ENCODE measurements at places on chromosomes 7 and 10.
A peak's percentile ranks its signal among the peaks of the same experiment; 100 is the strongest.

GRCh38 chr10:31930023-31930751, 1.6 kb upstream of the ARHGAP12 start:
- no peak for DNase-seq

GRCh38 chr7:155665957-155666287, 21.5 kb downstream of the RBM33 start:
- DNase-seq, result no peak

GRCh38 chr10:43012578-43012977, 64.3 kb upstream of the RET start:
- DNase-seq, result peak; percentile 83

DNA sequence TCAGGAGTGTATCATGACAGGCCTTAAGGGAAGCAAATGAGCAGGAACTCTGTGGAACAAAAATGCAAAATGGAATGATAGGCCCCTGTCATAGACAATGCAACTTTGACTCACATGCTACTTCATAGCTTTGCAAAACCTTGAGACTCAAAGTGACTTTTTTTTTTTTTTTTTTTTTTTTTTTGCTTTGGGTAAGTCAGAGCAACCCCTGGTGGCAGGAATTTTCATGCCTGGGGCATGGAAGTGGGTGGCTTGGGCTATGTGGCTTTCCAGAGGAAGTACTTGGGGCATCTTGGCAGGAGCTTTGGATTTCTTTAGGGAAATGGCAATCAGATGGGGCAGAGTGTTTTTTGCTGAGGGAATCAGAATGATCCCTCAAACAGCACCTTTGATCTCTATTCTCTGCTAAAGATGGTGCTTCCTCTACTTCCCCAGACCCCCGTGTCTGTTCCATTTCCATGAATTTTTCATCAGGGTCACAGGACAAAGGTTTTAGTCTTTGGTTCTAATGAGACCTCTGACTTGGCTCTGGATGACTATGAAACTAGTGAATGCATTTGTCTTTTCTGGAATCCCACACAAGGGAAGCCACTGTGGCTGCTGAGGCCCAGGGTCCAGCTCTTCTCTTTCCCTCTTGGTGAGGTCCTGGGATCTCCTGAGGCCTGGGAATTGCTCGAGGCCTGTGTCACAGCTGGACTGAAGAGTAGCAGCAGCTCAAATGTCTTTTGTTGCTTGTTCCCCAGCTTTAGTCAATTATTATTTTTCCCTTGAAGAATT, 62.8 kb downstream of the TACC2 start:
- DNase-seq, result peak; percentile 50

DNA sequence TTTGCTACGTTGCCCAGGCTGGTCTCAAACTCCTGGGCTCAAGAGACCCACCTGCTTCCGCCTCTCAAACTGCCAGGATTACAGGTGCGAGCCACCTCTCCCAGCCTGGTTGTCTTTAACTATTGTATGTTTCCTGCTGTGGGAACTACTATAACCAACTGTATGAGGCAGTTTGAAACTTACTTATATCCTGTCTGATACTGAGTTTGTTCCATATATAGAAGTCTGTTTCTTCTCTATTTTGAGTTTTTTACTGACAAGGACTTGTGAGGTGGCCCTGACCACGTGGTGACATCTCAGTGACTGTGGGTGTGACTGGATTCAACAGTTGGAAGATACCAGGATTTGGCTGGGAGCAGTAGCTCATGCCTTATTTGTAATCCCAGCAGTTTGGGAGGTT, 14.2 kb downstream of the FBH1 start:
- DNase-seq, result no peak

DNA sequence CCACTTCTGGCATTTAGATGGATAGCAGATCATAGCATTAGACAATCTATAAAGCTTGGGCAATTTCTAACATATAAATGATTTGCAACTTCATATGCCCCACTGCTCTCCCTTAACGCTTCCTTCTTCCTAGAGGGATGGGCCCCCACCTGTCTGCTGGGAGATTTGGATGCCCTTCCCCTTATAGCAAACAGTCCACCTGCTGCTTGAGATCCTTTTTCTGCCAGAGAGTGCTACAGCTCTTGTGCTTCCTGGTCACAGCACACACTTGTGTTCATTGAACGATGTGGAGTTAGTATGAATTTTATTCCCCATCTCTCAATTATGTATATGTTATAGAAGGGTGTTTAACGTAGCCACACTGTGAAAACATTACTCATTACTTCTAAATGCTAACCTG, 10.4 kb upstream of the PCGF5 start:
- DNase-seq, result no peak

DNA sequence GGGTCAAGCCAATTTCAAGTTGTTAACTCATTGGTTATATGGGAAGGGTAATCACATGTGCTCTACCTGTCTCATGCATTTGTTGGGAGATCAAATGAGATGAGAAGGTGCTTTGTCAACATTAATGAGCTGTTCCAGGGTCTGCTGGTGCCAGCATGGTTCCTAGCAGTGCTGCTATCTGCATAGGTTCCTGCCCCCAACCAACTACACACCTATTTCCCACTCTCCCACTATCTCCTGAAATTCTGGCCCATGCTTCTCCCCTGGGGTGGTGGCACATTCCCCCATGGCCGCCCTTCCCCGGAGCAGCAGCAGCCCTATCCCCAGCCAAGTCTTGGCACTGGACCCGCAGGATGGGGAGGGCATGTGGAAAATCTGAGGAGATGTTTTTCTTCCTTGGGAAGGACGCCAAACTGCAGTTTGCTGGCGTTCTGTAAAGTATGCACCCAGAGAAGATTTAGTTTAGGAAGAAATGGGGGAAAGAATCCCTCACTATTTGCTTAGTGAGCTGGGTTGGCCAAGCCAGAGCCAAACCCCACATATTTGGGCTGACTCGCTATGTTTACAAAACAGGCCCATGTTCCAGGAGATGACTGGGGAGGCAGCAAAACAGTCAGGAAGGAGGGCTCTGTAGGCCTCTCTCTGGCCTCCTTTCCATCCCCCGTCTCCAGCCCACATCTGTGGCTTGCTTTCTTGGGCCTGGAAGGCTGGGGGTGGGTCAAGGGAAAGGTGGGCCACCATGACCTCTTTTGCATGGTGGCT, 42.5 kb downstream of the PPP1R3C start:
- no peak for DNase-seq

DNA sequence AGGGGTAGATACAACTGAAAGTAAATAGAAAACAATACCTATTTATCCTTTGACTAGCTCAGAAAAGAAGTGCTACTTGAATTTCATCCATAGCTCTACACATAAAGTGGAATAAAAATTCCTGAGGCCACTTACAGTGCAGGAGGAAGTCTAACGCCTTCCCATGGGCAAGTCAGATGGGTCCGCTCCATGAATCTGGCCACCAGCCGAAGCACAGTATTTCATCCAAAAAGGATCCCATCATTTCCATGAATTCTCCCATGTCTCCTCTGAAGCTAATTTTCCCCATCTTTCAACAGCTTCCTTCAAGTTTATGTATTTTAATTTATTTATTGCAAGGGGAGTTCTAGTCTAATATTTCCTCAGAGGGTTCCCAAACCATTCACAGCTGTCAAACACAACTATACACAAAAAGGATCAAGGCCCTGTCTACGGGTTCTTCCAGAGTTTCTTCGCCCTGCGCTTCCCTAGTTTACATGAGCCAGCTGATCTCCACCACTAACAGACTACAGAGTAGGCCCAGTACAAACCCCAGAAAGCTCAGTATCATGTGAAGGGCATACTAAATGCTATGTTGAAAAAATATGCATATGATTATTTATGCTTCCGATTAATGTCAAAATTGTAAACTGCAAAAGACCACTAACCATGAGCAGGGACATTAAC, 184.7 kb downstream of the DOCK4 start:
- DNase-seq, result no peak

DNA sequence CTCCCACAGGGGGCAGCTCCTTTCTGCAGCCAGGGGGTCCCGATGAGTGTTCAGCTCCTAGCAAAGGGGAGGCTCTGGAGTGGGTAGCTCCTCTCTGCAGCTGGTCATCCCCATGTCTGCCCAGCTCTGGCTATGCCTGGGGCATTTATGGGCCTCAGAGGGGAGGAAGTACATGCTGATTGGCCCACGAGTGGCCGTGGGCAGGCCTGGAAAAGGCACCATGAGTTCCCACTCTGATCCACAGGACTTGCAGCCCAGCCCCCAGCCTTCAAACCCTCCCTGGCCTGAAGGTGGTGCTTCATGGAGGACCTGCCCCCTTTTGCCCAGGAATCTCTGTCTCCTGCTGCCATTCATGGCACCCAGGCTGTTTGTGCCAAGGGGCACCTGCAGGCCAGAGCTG, 268.8 kb downstream of the DNAJB6 start:
- no peak for DNase-seq

DNA sequence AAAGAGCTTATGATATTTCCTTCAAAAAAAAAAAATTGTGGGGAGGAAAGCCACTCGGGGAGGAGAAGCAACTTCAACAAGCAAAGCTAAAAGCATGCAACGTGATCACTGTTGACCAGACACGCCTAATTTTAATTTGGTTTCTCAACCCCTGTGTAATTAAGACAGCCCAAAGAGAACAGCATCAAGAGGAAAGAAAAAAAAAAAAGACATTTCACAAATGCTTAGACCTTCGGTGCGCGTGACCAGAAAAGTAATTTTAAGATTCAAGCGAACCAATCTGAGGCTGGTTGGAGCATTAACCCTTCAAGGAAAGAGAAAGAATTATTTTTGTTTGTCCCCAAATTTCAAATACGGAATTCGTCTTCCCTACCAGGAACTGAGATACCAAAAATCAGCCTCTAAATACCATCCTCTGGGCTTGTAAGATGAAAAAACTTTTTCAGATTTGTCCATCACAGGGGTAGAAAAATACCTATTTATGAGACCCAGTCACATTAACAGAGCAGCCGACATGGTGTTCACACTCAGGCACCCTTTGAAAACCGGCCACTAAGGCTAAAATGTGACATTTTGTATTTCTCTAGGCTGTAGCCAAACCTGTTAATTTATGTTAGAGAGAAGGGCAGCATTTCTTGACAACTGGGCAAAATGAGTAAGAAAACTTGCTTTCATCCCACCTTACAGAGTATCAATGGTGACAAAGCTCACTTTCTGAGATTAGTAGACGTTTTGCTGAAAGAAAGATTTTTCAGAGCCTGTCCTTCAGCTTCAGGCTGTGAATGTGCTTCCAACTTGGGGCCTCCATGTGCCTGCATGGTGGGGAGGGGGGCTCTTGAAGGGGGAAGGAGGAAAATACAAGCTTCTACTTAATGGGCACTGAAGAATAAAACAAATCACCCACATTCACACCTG, 179.9 kb upstream of the KLF14 start:
- no peak for DNase-seq

GRCh38 chr7:76262683-76263402, 39.6 kb upstream of the HSPB1 start:
- DNase-seq, result peak; percentile 78

GRCh38 chr7:150722431-150722931, 6.1 kb downstream of the GIMAP1 start:
- no peak for DNase-seq

GRCh38 chr7:43956027-43956426, 29.8 kb downstream of the UBE2D4 start:
- no peak for DNase-seq

DNA sequence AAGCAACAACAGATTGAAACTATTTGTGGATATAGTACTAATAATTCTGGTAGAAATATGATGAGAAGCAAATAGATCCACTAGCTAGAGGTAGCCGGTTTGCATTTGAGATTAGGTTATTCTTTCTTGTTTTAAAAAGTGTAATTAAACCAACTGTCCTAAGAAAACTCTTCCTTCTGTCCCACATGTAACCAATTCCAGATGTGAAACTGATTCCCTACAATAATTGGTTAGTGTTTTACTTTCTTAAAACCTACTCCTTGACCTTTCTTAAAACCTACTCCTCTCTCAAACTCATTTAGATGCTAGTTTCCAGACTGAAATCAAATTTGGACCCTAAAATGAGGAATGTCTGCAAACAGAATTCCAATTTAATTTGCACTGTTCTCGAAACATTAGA, 521.5 kb downstream of the SUGCT start:
- no peak for DNase-seq

DNA sequence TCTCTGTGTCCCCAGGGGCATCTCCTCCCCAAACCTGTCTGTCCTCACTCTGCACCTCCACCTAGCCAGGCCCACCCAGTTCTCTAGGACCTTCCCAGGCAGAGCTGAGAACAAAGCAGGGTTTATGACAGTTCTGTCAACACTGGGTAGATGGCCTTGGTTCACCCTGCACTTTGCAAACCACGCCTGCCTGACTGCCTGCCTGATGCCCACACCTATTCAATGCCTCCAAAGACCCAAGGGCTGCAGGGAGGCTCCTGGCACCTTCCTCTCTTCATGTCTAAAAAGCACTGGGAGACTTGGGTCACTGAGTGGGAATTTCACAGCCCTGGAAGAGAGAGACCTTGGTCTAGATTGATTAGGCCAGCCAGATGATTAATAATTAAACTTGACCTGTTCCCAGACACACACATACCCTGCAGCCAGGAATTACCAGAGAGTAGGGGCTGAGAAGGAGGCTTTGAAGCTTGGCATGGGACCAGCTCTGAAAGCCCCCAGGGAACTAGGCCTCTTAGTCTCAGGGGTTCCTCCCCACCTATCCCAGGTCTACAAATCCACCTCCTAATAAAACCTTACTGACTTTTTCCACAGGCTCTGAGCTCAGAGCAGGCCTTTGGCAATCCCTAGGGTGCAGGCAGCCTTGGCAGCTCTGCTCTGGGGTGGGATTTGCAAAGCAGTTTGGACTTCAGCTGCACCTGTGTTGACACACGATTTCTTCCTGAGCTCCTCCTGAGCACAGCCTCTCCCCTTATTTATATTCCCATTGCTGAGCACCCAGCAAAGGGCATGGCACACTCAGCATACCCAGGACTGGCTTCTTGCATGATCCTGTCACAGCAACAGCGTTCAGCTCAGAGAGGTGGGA, 25.7 kb upstream of the PDCD4 start:
- no peak for DNase-seq

- DNase-seq, result no peak
Measured at GRCh38 chr7:103573479-103574058, 127.6 kb upstream of the SLC26A5 start.

DNA sequence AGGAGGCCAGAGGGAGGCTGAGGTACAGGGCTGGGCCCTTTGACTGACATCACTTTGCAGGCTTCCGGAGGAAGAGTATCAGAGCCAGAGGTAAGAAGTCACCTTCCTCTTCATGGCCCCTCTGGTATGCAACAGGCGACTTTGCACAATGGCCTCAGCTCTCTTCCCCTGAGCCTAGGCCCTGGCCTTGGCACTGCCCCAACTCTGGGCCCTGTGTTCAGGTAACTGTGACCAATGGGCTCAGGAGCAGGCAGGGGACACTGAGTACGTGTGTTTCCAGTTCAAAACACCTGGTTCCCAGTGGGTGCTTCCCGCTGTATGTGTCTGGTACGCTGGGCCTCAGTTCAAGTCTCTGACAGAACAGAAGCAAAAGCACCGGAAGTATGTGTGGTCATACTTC, 12.1 kb upstream of the PAX2 start:
- DNase-seq, result no peak
